ENCODE measurements at places on chromosomes 1 and 21.

DNA sequence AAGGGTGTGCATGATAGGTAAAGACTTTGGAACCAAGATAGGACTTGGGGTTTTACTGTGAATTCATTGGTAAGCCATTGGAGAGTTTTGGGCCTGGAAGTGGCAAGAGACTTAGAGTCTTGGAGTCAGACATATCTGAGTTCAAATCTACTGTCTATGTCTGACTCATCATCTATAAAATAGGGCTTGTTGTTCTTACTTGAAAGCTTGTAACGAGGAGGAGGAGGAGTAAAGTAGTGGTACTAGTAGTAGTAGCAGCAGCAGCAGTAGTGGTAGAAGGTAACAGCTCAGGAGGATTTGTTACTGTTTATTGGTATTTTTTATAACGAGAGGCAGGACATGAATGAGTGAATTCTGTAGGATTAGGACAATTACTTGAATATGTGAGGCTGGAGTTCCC is 62.7 kb downstream of the CACHD1 start:
- no peak for DNase-seq

DNA sequence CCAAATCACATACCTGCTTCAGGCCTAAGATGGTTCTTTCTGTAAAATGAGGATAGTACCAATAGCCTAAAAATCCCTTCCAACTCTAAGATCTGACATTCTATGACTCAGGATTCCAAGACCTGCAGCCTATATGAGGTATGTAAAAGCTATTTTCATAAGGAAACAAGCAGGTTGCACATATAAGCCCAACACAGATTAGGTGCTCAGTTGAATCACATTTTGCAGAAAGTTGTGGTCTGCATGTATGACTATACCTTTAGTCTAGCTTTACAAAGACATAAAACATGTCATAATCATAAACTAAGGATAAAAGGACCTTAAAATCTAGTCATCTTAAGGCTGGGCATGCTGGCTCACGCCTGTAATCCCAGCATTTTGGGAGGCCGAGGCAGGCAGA is 7.3 kb downstream of the KTI12 start:
- no peak for DNase-seq

GRCh38 chr1:118973032-118973431 is 15.1 kb downstream of the TBX15 start:
- DNase-seq, result no peak

- no peak for DNase-seq
Observed at GRCh38 chr1:111754984-111755330, 744 bp upstream of the DDX20 start.

DNA sequence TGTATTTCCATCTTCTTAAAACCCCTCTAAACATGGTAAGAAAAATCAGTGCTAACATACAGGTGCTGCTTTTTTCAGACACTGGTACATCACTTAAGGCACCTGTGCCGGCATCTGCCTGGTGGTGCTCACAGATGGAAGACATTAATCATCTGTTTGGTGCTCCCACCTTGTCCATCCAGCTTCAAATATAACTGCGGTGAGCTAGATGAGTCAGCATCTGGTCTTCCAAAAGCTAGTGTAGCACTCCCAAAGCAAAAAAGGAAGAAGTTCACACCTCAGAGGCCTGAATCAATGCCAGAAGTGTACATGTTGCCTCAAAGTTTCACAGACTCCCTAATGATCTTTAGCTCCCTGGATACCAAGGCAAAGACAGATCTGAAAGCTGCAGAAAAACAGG is 44.4 kb downstream of the TM2D1 start:
- DNase-seq, result no peak

GRCh38 chr1:34759503-34760357 is at the start of gene GJB4:
TSS of gene GJB4 (plus strand) at chr1:34759740. CDS start at chr1:34761255, 1,515 bp downstream.
- no peak for DNase-seq

GRCh38 chr1:165109013-165109412 is 247.5 kb downstream of the LMX1A start:
- DNase-seq, result no peak

GRCh38 chr21:44817914-44818639 is at the start of gene SUMO3:
TSS of gene SUMO3 (minus strand) at chr21:44818062. CDS start at chr21:44817968, 94 bp downstream.
- DNase-seq, result no peak

DNA sequence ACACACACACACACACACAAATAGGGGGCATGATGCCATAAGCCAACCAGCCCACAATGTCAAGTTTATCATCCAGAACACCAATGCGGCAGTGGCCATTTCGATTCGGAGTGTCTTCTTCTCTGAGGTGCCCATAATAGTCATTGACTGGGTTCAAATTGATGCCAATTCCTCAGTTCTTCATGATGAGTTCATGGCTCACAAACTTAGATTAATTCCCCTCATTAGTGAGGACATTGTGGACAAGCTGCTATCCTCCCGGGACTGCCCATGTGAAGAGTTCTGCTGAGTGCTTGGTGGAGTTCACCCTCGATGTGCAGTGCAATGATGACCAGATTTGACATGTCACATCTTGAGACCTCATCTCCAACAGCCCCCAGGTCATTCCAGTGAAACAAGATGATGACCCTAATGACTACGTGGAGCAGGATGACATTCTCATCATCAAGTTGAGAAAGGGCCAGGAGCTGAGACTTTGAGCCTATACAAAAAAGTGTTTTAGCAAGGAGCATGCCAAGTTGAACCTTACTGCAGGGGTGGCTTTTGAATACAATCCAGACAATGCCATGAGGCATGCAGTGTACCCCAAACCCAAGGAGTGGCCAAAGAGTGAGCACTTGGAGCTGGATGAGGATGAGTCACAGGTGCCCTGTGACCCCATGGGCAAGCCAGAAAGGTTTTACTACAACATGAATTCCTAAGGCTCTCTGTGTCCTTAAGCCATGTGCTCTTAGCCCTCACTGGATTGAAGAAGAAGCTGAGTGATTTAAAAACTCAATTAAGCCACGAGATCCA is 211.6 kb upstream of the SAMSN1 start:
- DNase-seq, result no peak
